ENCODE measurements at places on chromosomes 1 and 21. TPM values are rescaled to one million over a fixed set of nuclear protein-coding genes. Genes with fewer than 3 reads are reported as not detected.

DNA sequence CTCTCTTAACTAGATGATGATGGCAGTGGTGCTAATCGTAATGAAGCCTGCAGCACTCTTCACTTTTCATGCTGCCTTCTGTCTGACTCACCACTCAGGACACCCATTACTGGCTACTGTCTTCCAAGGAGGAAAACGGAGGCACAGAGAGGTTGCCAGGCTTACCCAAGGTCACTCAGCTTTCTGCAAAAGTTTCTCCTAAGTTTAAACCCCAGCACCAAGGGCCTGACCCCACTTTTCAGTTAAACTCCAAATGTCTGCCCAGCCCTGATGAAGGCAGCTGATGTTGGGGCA lies 78.1 kb upstream of the RUNX3 start:
- no peak for DNase-seq

DNA sequence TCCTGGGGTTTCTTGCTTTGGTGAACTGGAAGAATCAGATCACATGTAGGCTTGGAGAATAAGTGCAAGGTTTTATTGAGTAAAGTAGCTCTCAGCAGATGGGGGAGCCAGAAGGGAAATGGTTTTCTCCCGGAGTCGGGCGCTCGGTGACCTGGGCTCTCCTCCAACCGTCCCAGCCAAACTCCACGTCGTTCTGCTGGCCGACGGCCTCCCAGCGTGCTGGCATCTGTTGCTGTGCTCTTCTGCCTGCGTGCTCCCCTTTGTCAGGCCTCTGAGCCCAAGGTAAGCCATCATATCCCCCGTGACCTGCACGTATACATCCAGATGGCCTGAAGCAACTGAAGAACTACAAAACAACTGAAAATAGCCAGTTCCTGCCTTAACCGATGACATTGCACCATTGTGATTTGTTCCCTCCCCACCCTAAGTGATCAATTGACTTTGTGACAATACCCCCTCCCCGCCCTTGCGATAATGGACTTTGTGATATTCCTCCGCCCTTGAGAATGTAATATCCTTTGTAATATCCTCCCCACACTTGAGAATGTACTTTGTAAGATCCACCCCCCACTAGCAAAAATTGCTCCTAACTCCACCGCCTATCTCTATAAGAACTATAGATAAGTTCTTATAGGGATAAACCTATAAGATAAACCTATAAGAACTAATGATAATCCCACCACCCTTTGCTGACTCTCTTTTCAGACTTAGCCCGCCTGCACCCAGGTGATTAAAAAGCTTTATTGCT lies 88.3 kb downstream of the SMYD3 start:
- DNase-seq = no peak

DNA sequence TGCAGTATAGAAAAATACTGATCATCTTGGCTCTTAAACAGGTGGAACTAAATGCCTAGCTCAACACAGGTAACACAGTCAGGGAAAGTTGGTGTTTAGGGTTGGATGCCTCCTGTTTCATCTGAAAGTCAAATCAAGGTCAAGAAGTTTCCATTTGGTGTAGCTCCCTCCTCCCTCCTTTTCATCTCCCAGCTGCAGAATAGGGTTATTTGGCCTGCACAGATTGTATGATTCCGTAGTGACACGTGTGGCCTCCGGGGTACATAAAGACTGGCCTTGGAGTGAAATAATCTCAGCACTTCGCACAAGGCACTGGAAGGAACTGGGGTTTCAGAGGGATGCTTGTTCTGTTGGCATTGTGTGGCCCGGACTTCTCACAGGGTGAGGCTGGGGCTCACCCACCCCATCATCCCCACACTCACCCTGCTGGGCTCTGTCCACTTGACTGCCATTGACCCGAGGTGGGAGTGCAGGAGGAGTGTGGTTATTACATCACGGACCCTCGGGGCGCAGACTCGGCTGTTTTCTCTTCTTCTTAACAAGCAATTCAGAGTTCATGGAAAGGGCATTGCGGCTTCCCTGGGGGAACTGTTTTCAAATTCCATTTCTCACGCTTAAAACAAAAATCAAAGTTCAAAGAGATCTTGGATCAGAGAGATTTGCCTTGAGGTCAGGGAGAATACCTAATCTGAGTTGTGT lies 18.4 kb downstream of the IGSF5 start:
- no peak for DNase-seq

DNA sequence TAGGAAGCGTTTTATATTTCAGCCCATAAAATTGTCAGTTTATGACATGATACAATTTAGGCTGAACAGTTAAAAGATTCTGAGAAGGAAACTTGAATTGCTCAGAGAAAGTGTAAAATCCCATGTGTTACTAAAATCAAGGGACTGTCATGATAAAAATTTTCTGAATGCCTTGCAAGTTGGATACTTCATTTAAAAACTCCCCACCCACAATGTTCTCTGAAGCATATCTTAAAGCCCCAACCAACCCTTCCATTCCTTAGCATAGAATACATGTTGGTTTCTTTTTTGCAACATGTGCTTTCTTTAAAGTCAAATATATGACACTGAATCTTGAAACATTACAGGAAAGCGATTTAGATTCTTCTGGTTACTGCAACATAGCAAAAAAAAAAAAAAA lies 97.4 kb downstream of the MRPL39 start:
- no peak for DNase-seq

DNA sequence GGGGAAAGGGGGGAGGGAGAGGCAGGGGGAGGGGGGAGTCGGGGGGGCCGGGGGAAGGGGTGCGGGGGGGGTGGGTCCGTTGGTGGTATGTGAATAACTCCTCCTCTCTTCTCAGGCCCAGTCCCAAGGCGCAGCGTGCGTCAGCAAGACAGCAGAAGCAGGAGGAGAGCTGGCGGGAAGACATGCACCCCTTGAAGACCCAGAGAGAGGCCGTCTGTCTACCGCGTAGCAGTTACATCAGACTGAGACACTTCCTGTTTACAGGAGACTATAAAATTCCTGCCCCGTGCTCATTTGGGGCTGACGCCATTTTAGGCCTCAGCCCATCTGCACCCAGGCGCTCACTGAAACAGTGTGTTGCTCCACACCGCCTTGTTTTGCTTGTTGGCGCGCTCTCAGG lies 55.3 kb downstream of the SETD4 start:
- no peak for DNase-seq

DNA sequence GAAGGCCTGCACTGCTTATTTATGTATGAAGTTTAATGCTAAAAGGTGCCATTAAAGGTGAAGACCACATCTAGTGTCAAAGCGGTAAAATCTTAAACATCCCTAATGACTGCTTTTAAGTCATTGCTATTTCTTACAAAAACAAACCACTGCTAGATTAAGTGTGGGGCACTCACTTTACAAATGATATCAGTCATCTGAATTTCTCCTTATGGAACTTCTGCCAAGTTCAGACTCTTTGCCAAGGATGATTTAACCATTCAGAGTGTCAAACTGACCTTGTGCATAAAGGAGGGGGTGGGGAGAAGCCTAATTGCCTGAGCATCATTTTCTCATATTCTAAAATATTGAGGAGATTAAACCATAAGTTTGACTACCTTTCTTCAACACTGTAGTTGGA lies 271.5 kb downstream of the TGFB2 start:
- DNase-seq = no peak

Gene CELA3B
- not detected for polyA plus RNA-seq
